ENCODE measurements at places on chromosomes 1 and 21. TPM values are rescaled to one million over a fixed set of nuclear protein-coding genes. Genes with fewer than 3 reads are reported as not detected.

GRCh38 chr1:176954242-176954641 lies 210.3 kb downstream of the ASTN1 start:
- no peak for ATAC-seq

The PDE9A gene
- total RNA-seq = 0.66 TPM

The B4GALT2 gene
- total RNA-seq = 74.6 TPM

The LCE1B gene
- not detected for total RNA-seq

All from motor neuron (in vitro differentiated cells).